Pancreas (tissue), 10 donors: ENCODE measurements at places on chromosomes 11 and 22. TPM values are rescaled to one million over a fixed set of nuclear protein-coding genes. Genes with fewer than 3 reads are reported as not detected.
A peak's percentile ranks its signal among the peaks of the same experiment; 100 is the strongest.

DNA sequence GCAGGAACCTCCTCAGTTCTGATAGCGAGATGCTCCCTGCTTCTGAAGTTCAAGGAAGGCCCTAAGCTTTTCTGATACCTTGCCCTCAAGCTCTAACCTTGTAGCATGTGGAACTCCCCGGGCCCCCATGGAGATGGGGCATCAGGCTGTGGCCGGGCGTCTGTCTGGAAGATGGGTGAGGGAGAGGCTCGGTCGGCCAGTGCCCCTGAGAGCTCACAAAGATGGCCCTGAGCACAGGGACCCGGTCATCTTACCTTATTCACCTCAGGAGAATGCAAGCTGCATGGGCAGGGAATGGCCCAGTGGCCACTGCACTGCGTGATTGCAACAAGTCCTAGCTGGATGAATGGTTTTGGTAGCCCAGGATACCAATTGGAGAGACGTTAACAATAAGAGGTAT is 830.3 kb downstream of the TBC1D22A start:
- no peak for DNase-seq

DNA sequence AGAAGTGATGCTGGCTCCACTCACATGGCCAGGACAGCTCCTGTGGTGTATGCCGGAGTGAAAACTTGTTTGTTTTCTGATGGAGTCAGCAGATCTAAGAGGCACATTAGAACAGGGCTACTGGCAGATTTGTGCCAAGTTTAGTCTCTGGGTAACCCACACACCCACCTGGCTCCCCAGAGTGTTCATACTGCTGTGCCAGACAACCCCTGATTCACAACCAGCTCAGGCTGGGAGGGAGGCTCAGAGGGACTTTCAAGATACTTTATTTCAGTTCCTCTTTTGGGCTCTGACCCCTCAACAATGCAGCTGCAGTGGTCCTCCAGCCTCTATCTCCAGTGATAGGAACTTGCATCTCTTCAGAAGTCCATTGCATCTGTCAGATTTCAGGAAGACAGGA is 8.5 kb downstream of the NTM start:
- DNase-seq: no peak

DNA sequence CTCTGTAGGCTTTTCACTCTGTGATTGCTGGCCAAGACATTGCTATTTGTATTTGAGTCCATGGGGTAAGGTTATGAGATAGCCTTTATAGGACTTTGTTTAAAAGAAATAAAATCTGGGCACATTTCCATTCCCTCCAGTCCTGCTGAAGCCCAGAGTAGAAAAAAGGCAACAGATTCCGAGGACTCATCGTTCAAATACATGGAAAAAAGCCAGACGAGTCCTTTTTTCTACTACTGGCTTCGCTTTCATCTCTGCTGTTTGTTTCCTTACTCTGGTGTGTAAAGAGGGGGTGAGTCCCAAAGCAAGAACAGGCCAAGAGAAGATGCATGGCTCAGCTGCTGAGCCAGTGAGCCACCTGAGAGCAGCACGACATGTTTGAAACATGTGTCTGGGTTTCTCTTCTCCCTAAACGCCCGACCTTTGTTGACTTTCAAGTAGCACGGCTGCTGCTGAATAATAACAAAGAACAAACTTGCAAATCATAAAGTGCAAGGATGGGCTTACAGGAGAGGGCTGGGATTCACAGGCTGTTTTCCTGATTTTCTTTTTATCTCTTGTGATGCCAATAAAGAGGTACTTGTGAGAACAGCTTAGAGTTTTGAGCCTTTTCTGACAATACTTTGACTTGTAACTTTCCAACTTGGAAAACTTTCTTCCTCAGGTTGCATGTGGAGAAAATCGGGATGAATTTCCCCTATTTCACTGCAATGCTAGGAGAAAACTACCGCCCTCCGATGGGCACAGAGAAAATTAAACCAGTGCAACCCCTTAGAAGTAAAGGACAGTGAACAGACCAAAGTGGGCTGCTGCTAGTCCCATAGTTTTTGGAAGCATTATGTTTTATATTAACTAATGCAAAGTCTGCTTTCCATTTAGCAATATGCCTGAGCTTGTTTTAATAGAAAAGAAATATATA is 195.2 kb upstream of the RAG2 start:
- no peak for DNase-seq

DNA sequence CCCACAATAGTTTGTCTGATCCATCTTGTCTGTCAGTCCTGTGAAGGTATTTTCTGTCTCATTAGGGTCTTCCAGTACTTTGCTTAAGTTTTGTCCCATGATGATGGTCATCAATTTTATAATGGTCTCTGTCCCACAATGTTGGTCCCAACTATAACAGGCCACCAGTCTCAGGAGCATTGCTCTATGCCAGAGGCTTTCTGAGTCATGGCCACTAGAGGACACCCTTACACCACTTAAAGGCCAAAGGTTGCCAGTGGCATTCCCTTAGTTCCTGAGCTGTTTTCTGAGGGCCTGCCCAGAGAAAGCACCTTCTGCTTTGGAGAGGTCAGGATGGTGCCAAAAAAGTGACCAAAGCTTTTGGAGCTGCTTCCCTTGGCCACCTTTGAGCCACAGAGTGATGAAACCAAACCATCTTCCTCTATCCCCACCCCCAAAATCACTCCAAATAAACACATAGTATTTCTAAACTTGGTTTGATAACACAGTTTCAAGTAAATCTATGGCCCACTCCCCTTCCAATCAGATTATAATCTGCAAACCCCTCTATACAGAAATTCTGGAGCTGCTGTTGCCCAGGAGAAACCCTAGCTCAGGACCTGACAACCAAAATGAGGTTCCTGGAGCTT is 19.3 kb downstream of the EIF3F start:
- peak; percentile 43 for DNase-seq

DNA sequence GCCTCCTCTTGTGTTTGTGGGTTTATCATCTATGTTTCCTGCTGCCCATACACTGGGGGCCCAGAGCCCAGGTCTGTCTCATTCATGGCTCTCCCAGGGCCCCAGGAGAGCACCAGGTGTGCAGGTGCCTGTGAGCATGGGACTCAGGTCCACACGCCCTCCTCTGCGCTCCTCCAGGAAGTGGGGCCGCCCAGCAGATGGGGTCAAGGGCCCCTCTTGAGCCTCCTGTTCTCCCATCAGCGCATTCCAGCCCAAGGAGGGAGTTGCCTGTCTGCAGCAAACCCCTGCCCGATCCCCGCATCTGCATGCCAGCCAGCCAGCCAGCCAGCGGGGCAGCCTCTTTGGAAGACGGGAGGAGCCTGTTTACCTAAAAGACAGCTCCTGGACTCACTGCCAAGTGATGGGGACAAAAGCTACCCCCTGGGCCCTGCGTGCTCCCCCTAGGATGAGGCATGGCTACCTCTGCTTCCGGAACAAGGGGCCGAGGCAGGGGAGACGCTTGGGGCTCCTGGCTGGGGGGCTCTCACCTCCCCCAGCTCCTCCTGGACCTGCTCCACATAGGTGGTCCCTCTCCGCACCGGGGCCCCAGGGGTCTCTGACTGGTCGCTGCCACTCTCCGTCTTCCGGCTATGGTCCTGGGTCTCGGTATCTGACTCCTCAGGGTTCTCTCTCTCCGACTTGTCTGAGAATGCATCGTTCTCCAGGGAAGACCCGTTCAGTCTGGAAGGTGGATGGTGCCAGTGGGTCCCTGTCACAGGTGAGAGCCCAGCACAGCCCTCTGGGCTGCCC is 49.7 kb upstream of the CARS1 start:
- DNase-seq: no peak

Gene LMO1
- total RNA-seq: 1.0 TPM

Gene SLC37A2
- 7.3 TPM for total RNA-seq

Gene ANKK1
- 0.14 TPM for total RNA-seq

GRCh38 chr11:92796744-92797143 is 172.7 kb upstream of the MTNR1B start:
- DNase-seq: no peak

- no peak for DNase-seq
Observed at GRCh38 chr11:44928816-44929215, 21.9 kb downstream of the TP53I11 start.

- DNase-seq: no peak
Observed at GRCh38 chr11:92916299-92916698, 53.2 kb upstream of the MTNR1B start.

DNA sequence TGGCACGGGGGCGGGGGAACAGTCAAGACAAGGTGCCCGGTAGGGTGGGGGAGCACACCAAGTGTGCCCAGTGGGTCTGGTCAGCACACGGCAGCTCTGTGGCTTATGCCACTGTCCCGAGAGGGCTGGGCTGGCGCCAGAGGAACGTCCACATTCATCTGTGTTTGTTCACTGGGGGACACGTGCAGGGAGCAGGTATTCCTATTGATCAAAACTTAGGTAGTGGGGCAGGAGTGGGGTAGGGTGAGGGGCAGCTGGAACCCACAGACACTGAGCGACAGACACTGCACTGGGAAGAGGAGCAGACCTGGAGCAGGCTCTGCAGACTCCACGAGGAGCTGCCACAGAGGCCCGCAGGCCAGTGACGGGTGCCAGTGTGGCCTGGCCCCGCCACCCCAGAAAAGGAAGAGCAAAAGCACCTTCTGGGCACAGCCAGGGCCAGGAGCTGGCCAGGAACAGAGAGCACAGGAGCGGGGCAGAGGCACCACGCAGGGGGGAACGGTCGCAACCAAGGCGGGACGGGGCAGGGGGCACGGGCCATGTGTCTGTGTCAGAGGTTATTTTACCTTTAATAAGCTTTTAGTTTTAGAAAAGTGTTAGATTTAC is 2.1 kb upstream of the MOB2 start:
- DNase-seq: peak; percentile 38

Gene SYT7
- total RNA-seq: 17.9 TPM

Gene CDHR5
- total RNA-seq: 1.3 TPM

DNA sequence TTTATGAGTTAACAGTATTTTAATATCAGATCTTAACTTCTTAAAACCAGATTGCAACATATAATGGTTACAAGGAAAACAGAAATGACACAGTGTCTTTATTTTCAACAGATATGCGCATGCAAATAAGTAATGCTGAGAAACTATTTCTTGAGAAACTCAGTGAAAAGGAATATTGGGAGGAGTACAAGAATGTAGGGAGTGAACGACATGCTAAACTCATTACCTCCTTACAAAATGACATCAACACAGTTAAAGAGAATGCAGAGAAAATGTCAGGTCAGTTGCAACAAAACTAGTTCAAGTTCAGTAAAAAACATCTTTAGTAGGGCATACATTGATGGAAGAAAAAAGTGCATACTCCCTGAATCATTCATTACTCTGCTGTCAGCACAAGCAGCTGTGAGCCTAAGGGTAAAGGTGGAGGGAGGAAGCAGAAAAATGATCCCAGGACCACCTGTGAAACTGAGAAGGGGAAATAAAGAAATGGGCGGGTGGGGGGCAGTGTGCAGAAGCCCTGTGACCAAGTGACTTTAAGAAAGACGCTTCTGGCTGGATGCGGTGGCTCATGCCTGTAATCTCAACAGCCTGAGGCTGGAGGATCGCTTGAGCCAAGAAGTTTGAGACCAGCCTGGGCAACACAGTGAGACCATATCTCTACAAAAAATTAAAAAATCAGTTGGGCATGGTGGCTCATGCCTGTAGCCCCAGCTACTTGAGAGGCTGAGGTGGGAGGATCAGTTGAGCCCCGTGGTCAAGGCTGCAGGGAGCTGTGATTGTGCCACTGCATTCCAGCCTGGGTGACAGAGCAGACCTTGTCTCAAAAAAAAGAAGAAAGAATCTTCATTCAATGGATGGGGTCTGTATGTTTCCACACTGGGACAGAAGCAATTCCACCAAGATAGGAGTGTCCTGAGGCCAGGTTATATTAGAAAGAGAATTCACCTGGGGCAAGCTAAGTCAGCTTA is 31.2 kb downstream of the CCDC83 start:
- no peak for DNase-seq

DNA sequence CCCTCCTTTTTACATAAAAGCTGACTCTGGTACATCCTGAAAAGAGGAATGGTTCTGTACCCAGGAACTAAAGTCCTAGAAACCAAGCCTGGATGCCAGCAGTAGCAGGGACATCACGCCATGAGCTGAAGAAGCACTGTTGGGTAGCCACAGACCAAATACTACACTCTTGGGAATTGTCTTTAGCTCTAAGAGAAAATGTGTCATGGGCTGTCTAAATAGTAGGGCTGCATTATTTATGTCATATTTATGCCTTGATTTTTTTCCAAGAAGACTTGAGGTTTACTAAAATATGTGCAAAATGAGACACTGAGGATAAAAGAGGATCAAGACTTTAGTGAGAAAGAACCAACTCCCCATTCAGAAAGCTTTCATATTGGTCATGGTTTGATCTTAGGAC is 213.6 kb downstream of the RAB38 start:
- DNase-seq: no peak

- no peak for DNase-seq
Observed at GRCh38 chr11:15159085-15159484, 44.4 kb downstream of the INSC start.

DNA sequence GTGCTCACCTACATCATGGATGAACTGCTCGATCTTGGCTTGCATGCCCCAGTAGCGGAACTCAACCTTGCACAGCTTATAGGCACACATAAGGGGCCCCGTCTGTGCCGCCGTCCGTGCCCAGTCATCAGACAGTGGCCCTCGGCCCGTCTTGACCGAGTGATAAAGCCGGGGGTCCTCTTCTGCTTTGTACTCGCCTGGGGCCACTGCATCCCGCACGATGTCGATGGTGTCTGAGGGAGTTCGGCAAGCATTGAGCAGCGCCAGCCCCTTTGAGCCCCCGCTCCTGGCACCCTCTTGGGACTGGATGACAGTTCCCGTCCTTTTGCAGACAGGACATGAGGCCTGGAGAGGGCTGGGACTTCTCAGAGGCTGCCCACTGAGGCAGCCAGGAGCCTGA is 3.3 kb downstream of the PITPNM1 start:
- DNase-seq: no peak

- DNase-seq: no peak
Observed at GRCh38 chr11:18312012-18312411, 9.9 kb downstream of the HPS5 start.

- DNase-seq: peak; percentile 56
Observed at GRCh38 chr11:450809-451451, 851 bp downstream of the PTDSS2 start.

DNA sequence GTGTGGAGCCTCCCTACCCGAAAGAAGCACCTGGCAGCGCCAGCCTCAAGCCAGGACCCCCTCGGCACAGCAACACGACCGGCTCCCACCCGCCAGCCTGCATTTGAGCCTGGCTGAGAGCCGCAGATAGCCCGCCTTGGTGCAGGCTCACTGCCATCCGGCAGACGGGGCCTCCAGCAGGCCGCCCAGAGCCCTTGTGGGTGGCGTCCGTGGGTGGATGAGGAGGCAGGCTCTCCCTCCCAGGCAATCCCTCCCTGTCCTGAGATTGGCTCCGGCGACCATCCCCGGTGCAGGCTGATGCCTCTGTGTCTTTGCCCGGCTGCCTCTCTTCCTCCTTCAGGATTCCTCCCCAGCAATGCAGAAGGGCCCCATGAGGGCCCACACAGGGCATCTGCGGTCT is 1527.9 kb downstream of the BRD1 start:
- no peak for DNase-seq

Gene PKNOX2
- total RNA-seq: 4.5 TPM

Gene KBTBD3
- 11.1 TPM for total RNA-seq

GRCh38 chr22:25193548-25193947 is 6.1 kb upstream of the CRYBB3 start:
- no peak for DNase-seq

GRCh38 chr11:73838443-73839122 is 38.1 kb downstream of the COA4 start:
- DNase-seq: no peak

GRCh38 chr11:77126861-77127234 is 1.2 kb upstream of the MYO7A start:
- DNase-seq: no peak

- DNase-seq: no peak
Observed at GRCh38 chr11:18766015-18766414, 25.6 kb downstream of the PTPN5 start.

- DNase-seq: no peak
Observed at GRCh38 chr22:46957521-46957920, 195.1 kb downstream of the TBC1D22A start.

- DNase-seq: peak; percentile 79
Observed at GRCh38 chr22:31055635-31056159, 25.4 kb upstream of the SMTN start.
